Caki2 (cell line): ENCODE measurements at places on chromosomes 16 and 17.
A peak's percentile ranks its signal among the peaks of the same experiment; 100 is the strongest.

- peak; percentile 69 for DNase-seq
Observed at GRCh38 chr16:3998793-3999478, 117.3 kb downstream of the ADCY9 start.

DNA sequence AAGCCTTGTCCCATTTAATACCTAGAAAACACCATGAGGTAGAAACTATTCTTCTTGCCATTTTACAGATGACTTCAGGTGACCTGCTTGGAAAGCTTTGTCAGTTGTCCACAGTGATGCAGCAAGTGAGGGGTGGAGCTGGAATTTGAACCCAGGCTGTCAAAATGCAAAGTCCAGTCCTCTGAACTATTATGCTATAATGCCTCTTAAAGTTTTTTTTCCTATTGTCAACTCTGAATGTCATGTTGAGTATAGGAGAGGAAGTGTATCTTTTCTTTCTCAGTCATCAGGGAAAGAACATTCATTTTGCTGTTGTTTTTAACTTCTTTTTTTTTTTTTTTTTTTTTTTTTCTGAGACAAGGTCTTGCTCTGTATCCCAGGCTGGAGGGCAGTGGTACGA, 525.6 kb downstream of the XYLT1 start:
- DNase-seq = no peak

DNA sequence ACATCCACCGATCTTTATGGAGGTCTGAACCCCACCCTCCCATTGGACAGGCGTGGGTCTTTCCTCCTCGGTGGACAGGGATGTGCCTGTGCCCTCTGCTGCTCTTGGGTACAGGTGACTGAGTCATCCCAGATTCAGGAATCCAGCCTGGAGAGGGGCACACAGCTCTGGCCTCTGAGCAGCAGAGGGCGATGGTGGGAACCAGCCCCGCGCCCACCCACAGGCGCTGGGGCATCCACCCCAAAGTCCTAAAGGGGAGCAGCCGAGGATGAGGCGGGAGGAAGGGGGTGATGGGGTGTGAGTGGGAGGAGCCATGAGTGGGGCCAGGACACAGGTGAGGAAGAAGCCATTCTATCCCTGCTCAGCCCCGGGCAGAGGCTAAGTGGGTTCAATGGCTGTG, 35.0 kb downstream of the ENGASE start:
- no peak for DNase-seq

GRCh38 chr16:20904507-20905081, 4.0 kb downstream of the LYRM1 start:
- DNase-seq = no peak

- no peak for DNase-seq
Observed at GRCh38 chr16:58768145-58768544, 34.0 kb upstream of the GOT2 start.

GRCh38 chr17:42682722-42683403, 532 bp downstream of the CNTNAP1 start:
- no peak for DNase-seq

GRCh38 chr16:85825326-85825725, 25.8 kb downstream of the COX4I1 start:
- DNase-seq = no peak

DNA sequence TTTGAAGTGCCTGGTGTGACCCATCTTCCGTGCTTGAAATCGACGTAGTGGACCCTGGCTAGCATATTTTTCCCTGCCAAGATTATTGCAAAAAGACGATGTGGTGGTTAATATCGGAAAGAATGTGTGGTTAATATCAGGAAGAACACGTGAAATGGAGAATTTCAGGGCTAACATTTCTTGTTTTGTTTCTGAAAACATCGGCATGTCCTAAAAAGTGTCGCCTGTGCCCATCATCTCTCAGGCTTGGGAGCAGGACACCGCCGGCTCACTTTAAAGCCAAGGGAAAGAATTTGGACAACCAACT, 345 bp upstream of the DCXR start:
- no peak for DNase-seq

DNA sequence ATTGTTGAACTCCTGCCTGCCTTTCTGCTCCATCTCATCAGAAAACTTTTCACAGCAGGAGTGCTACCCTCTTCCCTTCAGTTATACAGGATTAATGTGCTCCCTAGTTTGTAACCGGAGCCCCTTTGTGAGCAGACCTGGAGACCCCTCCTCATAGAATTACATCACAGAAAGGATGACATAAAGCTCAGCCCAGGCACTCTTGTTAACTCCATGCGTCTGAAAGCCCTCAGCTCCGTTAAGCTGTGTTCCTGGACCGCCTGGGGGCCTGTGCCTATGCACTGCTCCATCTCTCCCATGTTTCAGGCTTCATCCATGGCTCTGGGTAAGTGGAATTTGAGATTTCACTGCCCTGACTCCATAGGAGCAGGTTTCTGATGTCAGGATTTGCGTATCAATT, 7.6 kb downstream of the WSCD1 start:
- no peak for DNase-seq

GRCh38 chr17:21523497-21524210, 147.5 kb downstream of the KCNJ12 start:
- DNase-seq = no peak

DNA sequence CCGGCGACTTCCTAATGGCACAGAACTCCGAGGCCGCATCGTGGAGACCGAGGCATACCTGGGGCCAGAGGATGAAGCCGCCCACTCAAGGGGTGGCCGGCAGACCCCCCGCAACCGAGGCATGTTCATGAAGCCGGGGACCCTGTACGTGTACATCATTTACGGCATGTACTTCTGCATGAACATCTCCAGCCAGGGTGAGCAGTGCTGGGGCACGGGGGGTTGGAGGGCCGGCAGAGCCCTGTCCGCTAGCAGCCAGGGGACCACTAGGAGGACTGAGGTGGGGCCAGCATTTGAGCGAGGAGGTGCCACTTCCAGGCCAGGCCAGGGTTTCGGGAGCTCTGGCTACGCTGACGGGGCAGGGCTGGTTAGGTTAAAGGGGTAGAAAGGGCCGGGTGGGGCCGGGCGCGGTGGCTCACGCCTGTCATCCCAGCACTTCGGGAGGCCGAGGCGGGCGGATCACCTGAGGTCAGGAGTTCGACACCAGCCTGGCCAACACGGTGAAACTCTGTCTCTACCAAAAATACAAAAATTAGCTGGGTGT, 5.1 kb downstream of the MPG start:
- no peak for DNase-seq

GRCh38 chr17:61635913-61636432, 45.0 kb upstream of the NACA2 start:
- peak; percentile 22 for DNase-seq

DNA sequence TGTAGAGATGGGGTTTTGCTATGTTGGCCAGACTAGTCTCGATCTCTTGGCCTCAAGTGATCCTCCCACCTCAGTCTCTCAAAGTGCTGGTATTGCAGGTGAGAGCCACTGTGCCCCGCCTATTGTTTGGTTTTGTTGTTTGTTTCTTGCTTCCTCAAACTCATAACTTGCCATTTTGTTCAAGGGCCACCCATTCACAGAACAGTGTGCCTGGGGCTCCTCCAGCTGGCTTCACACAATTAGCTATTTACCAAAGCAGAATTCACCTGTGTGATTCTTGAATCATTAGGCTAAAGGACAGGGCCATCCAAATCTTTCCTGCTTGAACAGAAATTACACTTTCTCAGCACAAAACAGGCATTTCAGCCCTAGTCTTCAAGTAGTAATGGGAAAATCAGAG, 7.2 kb downstream of the ABHD15 start:
- no peak for DNase-seq

DNA sequence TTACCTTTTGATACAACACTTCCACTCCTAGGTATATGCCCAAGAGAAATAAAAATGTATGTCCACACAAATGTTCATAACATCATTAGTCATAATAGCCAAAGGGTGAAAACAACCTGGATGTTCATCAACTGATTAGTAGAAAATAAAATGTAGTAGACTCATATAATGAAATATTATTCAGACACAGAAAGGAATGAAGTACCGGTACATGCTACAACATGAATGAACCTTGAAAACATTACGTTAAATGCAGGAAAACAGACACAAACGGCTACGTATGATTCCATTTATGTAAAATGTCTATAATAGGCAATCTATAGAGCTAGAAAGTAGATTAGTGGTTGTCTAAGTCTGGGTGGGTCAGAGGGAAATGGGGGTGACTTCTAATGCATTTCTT, 358.5 kb downstream of the CA10 start:
- no peak for DNase-seq

GRCh38 chr16:74898659-74899058, 86.3 kb downstream of the WDR59 start:
- DNase-seq = no peak

DNA sequence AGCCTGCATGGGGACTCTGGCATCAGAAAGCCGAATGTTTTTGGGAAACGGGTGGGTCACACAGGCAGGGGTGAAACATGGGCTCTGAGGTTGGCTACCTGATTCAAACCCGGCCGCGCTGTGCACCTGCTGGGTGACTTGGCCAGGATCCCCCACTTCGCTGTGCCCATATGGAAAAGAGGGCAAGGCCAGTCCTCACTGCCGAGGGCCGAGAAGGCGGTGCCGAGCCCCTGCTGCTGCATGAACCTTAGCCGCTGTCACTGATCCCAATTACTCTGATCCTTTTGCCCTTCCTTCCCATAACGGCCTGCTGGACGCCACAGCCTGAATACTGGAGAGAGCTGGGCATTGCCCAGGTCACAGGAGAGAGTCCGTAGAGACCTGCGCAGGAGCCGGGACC, 17.7 kb downstream of the KDM8 start:
- no peak for DNase-seq

DNA sequence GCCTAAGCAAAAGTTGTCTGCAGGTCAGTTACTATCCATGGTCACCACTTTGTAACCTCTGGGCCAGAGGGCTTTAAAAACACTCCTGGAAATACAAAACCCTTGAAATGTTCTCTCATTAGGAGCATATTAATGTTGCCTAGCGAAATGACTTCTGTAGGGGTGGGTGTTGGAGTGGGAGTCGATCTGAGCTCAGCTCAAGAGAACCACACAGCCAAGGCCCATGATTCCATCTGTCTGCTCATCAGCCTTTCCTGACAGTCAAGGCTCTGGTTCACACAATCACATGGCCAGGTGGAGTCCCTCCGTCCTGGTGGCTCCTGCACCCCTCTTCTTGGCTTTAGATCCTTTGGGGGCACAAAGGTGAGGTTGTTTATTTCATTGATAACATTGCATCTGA, 26.7 kb downstream of the RCVRN start:
- no peak for DNase-seq

DNA sequence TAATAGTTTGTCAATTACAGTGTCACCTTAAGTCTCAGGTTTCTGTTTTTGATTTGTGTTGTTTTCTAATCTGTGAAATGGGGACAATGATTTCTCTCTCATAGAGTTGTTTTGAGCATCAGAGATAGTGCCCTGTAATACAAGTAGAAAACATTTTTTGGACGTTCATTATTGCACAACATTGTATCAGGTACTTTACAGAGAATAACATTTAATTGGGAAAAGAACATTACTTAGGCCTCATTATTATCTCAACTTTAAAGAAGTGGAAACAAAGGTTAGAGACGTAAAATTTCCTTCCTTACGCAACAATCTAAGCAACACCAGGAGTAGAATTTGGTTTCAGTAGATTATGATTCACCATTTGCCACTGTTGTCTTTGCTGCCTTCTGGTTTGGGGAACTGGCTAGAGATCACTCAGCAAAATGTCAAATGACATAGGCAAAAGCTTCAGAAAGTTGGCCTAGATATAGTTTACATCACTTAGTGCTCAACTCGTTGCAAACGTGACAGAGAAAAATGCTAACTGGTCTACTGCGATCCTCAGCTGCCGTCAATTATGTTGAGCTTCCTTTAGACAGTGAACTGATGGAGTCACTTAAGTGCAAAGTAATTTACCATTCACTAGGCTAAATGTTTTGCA, 1026.8 kb downstream of the CDH11 start:
- no peak for DNase-seq

- DNase-seq = no peak
Observed at GRCh38 chr17:67532326-67532871, 155.3 kb downstream of the PITPNC1 start.

DNA sequence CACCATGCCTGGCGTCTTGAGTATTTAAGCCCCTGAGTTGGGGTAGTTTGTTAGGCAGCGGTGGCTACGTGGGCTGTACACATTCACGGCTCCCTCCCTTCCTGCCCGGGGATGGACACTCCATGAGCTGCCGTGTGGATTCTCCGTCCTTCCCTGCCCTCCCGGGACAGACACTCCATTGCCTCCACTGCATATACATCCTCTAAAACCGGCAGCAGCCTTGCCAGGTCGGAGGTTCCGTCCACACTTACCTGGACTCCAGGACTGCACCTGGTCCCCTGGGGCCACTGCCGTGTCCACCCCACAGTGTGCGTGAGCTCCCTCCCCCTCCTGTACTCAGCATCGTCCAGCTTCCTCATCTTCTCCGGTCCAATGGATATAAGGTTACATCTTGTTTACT, 3.5 kb upstream of the SPATA2L start:
- DNase-seq = no peak

GRCh38 chr17:41722231-41722630, 10.1 kb downstream of the GAST start:
- no peak for DNase-seq

- DNase-seq = no peak
Observed at GRCh38 chr16:53131050-53131362, 76.2 kb downstream of the CHD9 start.

DNA sequence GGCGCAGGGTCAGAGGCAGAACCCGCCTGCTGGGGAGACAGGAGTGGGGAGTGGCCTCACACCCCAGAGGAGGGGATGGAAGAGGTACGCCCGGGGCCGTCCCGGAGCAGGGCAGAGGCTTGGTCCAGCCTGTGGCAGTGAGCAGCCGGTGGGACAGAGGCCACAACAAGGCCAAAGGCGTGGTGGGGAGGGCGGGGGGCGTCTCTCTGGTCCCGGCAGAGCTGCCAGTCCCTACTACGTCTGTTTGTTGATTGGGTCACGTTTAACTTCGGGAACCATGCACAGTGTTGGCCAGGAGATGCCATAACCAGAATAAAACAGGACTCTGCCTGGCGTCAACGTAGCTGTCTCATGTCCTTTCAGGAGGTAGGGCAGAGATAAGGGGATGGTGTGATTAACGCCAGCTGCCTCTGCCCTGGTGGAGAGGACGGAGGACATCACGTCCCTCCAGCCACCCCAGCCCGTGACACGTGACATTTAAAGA, 192.8 kb downstream of the BANP start:
- DNase-seq = no peak

GRCh38 chr17:41098481-41098880, 539 bp upstream of the KRTAP4-8 start:
- no peak for DNase-seq

- DNase-seq = no peak
Observed at GRCh38 chr16:14405611-14406537, 224.2 kb downstream of the PARN start.

- DNase-seq = no peak
Observed at GRCh38 chr17:19264268-19264667, 27.1 kb downstream of the EPN2 start.

DNA sequence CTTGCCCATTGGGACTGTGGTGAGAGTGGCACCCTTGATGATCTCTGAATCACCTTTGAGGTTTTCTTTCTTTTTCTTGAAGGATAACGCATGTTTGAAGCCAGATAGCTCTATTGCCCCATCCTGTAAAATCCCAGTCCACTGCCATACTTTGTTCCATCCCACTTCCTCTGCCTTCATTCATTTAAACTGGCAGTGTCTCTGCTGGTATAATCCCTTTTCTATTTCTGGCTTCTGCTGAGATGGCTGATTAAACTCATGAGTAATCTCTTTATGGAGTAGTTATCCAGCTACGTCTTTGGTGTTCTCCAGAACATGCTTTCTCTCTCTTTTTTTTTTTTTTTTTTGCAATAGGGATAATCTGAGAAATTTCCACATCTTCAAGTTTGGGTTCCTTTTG, 656.5 kb upstream of the SALL1 start:
- no peak for DNase-seq
